ENCODE measurements at places on chromosomes 3 and 15.

GRCh38 chr15:75790631-75791336, 52.5 kb upstream of the UBE2Q2 start:
- no peak for DNase-seq
- H3K27me3 ChIP-seq, result peaks cover 14% of the 10 kb centered on the region
- no peak overlapping the region for H3K4me3 ChIP-seq

DNA sequence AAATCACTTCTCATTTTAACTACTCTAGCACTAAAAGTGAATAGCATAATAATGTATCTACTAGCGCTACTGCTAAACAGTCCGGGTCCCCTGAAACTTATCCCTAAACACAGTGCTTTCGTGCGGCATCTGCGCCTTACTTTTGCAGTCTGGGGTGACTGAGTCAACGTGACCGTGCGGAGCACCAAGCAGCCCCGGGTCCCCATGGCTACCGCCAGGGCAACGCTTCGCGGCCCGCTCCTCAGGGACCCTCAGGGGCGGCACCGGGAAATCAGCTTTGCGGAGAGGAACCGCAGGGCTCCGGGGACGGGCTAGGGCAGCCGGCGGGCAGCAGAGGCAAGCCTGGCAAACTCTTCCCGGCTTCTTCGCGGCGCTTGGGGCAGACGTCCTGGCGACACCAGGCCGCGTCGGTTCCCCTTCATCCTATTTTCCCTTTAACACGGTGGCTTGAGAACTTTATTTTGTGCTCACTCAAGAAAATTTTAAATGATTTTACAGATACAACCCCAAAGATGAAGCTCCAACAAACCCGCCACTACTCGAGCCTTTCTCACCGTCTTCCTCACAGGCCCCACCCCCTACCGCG, 757 bp upstream of the DIPK2A start:
- peak; percentile 58 for DNase-seq
- peak overlapping the region; percentile 92 for H3K4me3 ChIP-seq
- H3K36me3 ChIP-seq, result no peaks in the 10 kb centered on the region

DNA sequence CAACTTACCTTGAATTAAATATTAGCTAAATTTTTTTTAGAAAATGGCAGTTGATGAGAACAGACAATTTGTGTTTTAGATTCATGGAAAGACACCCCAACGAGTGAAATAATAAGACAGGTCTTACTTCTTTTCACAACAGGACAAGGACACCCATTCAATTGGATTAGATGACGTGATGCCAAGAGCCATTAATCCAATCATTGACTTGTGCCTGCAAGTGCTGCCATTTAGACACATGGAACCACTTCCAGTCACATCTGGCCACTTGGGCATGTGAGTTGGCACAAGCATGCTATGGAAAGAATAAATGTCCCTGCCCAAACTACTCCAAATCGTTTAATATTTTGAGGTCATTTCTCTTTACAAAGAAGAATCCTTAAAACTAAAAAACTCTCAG, 1308.8 kb downstream of the ROBO2 start:
- H3K27me3 ChIP-seq, result no peaks in the 10 kb centered on the region
- DNase-seq, result no peak
- no peak overlapping the region for H3K27ac ChIP-seq

DNA sequence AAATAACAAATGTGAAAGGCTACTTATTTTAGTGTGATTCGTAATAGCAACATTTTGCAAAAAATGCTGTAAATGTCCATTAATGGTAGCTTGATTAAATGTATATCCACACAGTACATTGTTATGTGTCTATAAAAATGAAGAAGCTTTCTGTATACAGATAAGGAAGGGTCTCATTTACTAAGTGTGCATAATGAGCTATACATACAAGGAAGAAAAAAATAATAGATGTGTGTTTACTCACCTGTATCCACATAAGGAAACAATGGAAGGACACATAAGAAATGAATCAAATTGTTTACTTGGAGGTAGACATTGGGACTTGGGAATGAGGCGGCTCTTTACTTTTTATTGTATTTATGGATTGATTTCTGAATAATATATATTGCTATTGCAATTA, 34.9 kb downstream of the MED12L start:
- H3K4me1 ChIP-seq, result no peaks in the 10 kb centered on the region
- H3K27ac ChIP-seq, result no peak overlapping the region
- no peak overlapping the region for H3K4me3 ChIP-seq
- DNase-seq, result no peak
- peaks cover 20% of the 10 kb centered on the region for H3K27me3 ChIP-seq

- no peak for DNase-seq
- no peak overlapping the region for H3K4me3 ChIP-seq
- H3K27me3 ChIP-seq, result peaks cover 6% of the 10 kb centered on the region
- H3K4me1 ChIP-seq, result no peaks in the 10 kb centered on the region
- H3K27ac ChIP-seq, result no peak overlapping the region
- H3K36me3 ChIP-seq, result no peaks in the 10 kb centered on the region
Measured at GRCh38 chr15:69565066-69565655, 112.5 kb downstream of the RPLP1 start.

GRCh38 chr3:179015551-179016020, 56.0 kb downstream of the ZMAT3 start:
- peaks cover 5% of the 10 kb centered on the region for H3K27me3 ChIP-seq
- no peak overlapping the region for H3K4me3 ChIP-seq
- H3K36me3 ChIP-seq, result peaks cover 14% of the 10 kb centered on the region
- H3K4me1 ChIP-seq, result peaks cover 49% of the 10 kb centered on the region
- DNase-seq, result peak; percentile 87

Measured in activated CD4-positive, alpha-beta T cell treated with anti-CD3 and anti-CD28 coated beads, Interleukin-2, amount 10 ng/mL, durations not matched to agents 7 days and 5 days (primary cell).